ENCODE measurements at places on chromosomes 3 and 15.

- DNase-seq: no peak
Observed at GRCh38 chr15:76974456-76975036, 20.4 kb upstream of the PSTPIP1 start.

- DNase-seq: no peak
Observed at GRCh38 chr3:39138804-39139415, 14.5 kb downstream of the CSRNP1 start.

DNA sequence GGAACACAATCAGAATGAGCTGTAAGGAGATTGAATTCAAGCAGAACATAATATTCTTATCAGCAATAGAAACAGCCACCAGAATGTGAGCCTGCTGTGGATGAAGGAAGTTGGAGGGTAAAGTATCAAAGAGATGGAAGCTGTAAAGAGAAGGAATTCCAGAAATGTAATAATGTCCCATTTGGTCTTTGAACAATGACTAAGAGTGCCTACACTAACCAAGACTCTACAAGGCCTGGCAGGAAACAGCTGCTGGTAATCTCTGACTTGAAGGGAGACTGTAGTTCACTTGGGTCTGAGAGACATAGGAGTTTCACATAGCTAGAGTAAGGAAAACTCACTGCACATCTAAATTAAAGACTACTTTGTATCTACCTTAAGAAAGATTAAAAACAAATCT is 1176.0 kb upstream of the ALCAM start:
- DNase-seq: no peak

DNA sequence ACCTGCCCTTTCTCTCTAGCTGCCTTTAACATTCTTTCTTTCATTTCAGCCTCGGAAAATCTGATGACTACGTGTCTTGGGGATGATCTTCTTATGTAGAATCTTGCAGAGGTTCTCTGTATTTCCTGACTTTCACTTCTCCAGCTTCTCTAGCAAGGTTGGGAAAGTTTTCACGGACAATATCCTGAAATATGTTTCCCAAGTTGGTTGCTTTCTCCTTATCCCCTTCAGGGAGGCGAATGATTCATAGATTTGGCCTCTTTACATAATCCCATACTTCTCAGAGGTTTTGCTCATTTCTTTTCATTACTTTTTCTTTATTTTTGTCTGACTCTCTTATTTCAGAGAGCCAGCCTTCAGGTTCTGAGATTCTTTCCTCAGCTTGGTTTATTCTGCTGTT is 62.1 kb upstream of the CCDC54 start:
- DNase-seq: no peak

- no peak for DNase-seq
Observed at GRCh38 chr3:181488536-181488935, 223.2 kb upstream of the SOX2 start.

- DNase-seq: no peak
Observed at GRCh38 chr3:4158329-4158728, 144.8 kb upstream of the SETMAR start.

- DNase-seq: no peak
Observed at GRCh38 chr3:125239266-125239665, 26.7 kb upstream of the SLC12A8 start.

DNA sequence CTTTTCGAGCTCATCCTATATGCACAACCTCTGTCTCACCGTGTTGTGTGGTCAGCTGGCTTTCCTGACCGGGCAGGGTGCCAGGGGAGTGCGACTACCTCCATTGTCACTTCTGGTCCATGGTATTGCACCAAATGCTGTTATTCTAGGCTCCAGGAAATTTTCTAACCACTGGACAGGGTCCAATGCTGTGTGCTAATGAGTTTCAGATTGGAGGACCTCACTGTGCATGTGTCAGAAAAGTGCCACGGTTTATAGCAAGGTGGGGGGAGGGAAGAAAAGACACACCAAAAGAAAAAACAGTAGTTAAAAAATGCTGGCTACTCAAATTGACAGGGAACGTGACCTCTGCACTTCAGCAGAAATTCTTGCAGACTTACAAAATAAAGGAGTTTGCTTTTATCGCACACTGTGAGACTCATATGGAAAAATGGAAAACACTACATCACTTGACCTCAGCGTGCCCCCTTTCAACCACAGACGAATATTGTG is 480.1 kb downstream of the FOXP1 start:
- DNase-seq: no peak

GRCh38 chr15:67176195-67176971 is 78.1 kb downstream of the AAGAB start:
- DNase-seq: no peak

DNA sequence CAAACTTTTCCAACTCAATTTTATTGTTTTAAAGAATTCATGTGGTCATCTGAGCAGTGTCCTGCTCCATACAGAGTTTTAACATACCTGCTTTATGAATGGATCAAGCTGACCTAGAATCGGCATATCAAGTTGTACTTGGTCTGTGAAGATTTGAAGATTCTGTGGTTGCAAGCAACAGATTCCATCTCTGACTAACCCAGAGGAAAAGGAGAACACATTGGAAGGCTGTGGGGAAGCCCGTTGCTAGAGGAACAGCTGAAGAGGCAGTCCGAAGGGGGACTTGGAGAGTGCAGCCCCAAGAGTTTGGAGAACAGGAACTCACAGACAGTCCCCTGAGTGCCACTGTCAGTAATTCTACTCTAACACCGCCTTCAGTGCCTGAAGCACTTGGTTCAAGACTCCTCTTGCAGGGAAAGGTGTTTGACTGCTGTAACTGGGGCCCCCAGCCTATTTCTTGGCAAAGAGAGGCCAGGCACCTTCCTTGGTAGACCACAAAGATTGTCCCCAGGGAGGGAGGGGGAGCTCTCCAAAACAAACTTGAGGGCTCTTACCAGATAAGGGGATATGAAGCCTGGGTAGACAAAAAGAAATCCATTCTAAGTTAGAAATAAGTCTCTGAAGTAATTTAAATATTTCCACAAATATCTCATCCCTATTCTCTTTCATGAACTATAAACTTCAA is 88.8 kb downstream of the LARS2 start:
- no peak for DNase-seq

DNA sequence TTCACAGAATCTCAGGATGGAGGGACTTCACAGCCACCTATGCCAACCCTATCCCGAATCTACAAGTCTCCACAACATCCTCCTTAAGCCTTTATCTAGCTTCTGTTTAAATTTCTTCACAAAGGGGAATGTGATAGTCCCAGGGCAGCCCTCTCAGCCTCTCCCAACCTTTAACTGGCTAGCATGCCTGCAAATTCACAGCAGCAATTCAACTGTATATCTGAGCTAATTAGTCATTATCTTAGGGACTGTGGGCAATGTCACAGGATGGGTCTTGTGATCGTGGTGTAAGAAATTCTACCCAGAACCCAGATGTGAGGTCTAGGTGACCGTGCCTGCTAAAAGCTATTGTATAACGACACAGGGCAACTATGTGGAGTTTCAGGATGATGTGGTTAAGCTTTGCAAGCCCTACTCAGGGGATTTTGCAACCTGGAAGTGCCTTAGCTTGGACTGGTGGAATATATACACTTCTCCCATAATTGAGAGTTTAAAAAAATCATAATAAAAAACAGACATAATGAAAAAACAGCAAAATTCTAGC is 65.5 kb upstream of the FBN1 start:
- DNase-seq: no peak

DNA sequence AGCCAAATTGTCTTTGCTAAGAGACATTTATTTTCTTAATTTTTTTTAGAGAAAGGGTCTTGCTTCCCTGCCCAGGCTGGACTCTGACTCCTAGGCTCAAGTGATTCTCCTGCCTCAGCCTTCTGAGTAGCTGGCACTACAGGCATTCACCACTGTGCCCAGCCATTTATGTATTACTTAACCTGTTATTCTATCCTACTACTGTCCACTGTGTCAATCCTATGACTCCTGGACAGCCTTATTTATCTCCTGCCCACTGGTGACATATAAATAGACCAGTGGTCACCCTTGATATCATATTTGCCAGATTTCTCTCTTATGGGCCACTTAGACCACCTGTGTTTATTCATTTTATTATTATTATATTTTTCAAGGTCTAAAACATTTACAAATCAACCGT is 161.4 kb downstream of the ROBO1 start:
- no peak for DNase-seq

DNA sequence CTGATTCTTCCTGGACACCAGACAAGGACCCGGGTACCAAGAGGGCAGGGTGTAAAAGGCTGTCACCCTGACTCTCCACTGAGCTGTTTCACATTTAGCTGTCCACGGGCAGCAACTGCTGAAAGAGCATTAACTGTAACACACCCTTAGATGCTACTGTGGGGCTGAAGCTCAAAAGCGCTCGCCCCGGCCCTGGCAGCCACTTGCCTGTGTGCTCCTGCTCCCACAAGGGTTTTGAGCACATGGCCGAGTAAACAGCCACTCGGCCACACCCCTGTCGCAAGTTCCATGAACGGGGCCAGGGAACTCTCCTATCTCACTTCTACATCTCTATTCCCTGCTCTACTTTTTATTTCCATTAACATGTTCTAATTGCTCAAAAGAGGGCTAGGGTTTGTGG is 421.7 kb downstream of the TUSC7 start:
- no peak for DNase-seq

DNA sequence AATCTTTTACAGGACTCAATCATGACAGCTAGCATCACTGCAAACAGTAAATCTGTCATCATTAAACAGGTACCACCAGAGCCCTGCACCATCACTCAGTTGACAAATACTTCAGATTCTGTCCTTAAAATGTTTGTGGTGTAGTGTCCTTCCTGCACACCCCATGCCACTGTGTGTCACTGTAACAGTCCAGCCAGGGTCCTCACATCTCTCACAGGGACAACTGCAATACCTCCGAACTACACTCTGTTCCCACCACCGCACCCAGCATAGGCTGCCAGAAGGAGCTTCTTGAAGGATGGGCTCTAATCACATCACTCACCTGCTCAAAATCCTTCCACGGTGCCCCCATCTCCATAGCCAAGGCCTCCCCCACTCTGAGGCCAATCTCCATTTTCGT is 90.2 kb upstream of the FGF12 start:
- DNase-seq: no peak

DNA sequence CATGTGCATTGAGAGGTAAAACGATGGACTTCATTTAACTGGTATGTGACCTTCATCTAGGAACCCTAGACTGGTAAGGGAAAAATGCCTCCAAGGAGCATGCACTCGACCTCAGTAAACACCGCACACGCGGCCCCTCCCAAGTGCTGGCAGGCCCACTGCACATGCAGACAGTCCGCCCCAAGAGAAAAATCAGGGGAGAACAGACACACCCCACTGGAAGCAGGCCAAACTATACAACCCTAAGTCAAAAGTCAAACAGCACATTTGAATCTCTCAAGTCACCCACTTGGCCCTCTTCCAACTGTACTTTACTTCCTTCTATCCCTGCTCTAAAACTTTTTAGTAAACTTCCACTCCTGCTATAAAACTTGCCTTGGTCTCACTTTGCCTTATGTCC is 250.1 kb upstream of the HES1 start:
- no peak for DNase-seq

GRCh38 chr3:123637131-123637530 is 52.3 kb upstream of the HACD2 start:
- no peak for DNase-seq

GRCh38 chr3:98086873-98087272 is at the start of gene OR5AC2:
TSS of gene OR5AC2 (plus strand) at chr3:98087173. CDS start at chr3:98087173, 0 bp downstream.
- DNase-seq: no peak

GRCh38 chr3:8560366-8561007 is 58.9 kb downstream of the LMCD1 start:
- no peak for DNase-seq

- DNase-seq: no peak
Observed at GRCh38 chr3:34483311-34483887, 685.0 kb downstream of the PDCD6IP start.

- no peak for DNase-seq
Observed at GRCh38 chr3:54670201-54671000, 257.5 kb downstream of the LRTM1 start.

DNA sequence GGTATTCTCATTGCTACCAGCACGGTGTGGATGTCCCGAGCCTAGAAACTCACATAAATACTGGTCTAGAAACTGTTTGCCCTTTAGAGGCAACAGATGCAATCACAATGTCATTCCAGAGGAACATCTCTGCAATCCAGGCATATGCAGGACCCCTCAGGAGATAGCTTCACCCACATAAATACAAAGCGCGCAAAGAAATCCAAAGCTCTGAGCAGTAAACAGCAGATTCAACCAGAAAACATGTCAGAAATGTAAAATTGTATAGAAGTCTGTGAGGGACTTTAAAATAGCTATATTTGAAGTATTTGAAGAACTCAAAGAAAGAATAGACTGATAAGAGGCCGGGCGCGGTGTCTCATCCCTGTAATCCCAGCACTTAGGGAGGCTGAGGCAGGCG is 291.7 kb downstream of the FAM43A start:
- DNase-seq: no peak

DNA sequence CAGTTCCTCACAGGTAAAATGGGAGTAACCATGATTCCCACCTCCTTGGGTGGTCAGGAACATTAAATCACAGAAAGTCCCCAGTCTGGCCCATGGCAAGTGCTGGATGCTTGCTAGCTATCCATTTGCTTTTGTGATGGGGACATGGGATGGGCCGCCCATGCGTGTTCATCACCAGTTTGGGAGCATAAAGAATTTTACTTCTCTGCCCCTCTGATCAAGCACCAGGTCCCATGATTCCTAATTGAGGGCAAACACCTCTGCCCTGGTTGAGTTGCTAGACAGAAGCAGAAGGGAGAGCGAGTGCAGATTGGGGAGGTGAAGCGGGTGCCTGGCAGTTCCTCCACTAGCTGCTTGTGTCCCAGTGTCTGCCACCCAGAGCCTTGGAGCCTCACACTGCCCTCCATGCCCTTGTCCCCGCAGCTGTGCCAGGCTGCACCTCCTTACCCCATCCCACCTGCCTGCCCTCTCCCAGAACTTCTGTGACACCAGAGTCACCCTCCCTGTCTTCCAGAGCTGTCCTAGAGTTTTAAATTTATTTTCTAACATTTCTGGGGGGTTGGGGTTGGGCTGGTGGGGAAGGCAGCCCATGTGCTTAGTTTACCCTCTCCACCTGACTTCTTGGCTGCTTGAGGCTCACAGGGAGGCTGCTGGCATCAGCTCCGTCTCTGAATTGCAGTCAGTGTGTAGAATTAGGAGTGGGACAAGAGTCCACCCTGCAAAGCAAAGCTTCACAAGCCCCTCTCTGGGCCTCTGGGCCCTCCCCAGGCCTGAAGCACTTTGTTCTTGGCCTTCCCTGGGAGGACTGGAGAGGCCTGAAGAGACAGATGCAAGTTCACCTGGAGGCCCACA is 18.4 kb downstream of the CFAP100 start:
- no peak for DNase-seq

- DNase-seq: peak; percentile 24
Observed at GRCh38 chr15:58748852-58749531, 515 bp downstream of the ADAM10 start.

DNA sequence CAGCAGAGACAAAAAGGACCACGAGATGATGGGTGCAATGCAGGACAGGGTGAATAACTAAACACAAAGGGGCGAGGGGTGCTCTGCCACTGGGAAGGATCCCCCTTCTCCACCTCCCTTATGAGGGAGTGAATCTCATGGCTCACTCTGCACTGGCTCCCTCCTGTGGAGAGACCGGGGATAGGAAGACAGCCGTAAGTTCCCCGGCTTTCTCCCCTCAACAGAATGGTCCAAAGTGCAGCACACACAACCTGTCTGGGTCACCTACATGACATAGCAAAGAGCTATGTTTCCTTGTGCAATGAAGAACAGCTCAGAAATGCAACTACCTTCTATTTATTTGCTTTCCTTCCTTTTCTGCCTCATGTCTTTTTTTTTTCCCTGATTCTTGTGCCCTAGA is 7.8 kb upstream of the ACSBG1 start:
- no peak for DNase-seq

- DNase-seq: no peak
Observed at GRCh38 chr3:128501431-128501830, 8.4 kb upstream of the GATA2 start.

Measured in T-helper 9 cell (primary cell).